ENCODE measurements at places on chromosomes 2 and 18. TPM values are rescaled to one million over a fixed set of nuclear protein-coding genes. Genes with fewer than 3 reads are reported as not detected.

Gene CCDC150
- 7.9 TPM for total RNA-seq

DNA sequence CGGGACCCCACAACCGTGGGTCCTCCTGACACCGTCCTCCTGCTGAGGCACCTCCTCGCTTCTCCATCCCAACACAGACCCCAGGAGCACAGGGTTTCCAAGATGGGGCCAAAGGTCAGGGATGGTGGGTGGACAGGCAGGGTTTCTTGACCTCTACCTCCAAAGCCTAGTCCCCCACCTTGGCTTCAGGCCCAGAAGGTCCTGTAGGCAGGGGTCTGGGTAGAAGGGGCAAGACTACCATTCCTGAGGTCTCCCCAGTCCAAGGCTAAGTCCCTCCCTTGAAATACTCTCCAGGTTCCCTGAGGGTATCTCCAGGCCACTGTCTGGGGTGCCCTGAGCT is 7.1 kb downstream of the CYP26B1 start:
- DNase-seq, result no peak

Gene MOB1A
- total RNA-seq, result 115 TPM

GRCh38 chr18:966759-967576 is 62.3 kb downstream of the ADCYAP1 start:
- DNase-seq, result no peak

DNA sequence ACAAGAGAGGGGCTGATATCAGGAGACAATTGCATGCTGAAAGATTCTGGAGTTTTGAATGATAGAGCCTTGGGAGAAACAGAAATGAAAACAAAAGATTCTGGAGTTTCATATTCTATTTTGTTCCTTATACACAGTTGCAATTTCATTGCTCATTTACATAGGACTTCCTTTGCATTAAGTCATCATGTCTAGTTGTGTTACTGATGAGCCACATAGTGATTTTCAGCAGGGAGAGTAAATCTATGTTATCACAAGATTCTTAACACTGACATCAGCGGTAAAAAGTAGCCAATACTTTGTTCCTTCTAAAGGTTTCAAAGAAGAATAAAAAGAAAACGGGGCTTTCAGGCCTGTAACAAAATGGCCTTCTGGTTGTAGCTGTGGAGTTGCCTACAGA is 7.1 kb downstream of the ADAM17 start:
- DNase-seq, result no peak

- no peak for DNase-seq
Observed at GRCh38 chr2:234339501-234339900, 157.4 kb downstream of the ARL4C start.

- DNase-seq, result no peak
Observed at GRCh38 chr18:10234912-10235660, 219.3 kb upstream of the APCDD1 start.

Gene FZD7
- 16.8 TPM for total RNA-seq

- DNase-seq, result no peak
Observed at GRCh38 chr2:235511187-235511661, 17.4 kb downstream of the AGAP1 start.

DNA sequence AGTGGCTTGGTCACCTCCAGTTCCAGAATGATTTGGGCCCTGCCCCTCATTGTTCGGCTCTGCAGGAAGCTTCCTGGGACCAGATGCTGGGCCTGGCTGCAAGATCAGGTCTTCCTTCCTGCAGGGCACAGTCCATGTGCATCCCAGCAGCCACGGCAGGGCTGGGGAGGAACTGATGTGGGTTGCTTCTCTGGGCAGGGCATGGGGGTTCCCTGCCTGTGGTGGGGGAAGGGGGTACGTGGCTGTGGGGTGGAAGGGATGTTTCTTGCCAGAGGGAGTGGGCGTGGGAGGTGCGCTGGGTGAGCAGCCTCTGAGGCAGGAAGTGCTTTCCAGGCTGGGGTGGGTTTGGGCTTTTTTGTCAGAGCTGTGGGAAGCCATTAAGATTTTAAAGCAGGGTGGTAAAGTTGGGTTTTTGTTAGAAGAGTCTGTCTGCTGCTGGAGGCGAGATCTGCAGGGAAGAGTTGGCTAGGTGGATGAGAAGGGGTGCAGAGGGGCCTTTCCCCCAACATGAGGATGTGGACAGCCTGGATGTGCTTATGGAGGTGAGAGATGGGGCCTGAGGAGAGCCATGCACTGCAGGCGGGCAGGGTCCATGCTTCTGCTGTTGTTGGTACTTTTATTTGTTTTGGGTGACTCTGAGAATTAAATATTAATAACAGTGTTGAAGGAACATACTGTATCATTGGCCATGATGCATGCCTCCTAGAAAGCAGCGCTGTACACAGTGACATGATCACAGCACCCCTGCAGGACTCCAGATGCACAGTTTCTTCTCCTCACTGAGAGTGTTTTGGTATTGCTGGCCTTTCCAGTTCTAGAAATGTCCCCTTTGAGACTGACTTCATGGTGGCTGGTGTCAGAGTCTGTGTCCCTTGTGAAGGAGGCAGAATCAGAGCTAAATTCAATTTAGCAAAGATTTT is 45.3 kb downstream of the DGKD start:
- no peak for DNase-seq

GRCh38 chr2:222043897-222044296 is 254.9 kb downstream of the PAX3 start:
- DNase-seq, result no peak

DNA sequence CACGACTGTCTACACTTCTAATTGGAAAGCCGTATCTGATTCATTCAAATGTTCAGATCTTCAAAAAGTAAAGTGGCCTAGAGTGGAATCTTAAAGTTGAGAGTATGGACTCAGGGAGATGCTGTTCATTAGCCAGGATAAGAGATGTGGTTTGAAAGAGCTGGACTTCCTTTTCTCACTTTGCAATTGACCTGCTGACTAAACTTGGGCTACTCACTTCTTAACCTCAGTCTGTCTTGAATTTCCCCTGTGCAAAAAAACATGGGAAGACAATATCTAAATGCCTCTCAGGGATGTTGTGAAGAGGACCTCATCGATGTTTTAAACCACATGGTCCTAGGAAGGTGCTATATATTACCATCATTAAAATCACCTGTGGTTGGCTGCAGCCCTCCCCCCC is 64.1 kb downstream of the BCL2 start:
- no peak for DNase-seq

Gene ANKRD30BL
- not detected for total RNA-seq

- no peak for DNase-seq
Observed at GRCh38 chr2:6995391-6996097, 78.3 kb downstream of the RNF144A start.

Gene CD28
- not detected for total RNA-seq

Gene TBR1
- total RNA-seq, result 0.05 TPM

GRCh38 chr2:33521791-33522281 is 45.4 kb downstream of the RASGRP3 start:
- no peak for DNase-seq

All from NCI-H460 (cell line).